ENCODE measurements at places on chromosomes 3 and 15.

DNA sequence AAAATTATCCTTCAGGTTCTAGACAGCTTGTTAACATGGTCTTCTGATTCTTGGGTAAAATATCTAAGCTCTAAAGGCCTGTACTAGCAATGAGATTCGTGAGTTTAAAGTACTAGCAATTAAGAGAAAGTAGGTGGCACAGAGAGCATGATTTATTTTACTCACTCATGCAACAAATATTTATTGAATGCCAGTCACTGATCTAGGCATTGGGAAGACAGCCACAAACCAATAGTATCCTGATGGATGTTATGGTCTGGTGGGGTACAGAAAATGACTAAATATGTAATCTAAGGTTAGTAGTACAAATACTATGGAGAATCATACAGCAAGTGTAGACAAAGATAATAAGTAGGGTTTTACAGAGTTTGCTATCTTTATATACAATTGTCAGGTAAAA is 751.3 kb downstream of the ZNF385D start:
- no peak for DNase-seq

DNA sequence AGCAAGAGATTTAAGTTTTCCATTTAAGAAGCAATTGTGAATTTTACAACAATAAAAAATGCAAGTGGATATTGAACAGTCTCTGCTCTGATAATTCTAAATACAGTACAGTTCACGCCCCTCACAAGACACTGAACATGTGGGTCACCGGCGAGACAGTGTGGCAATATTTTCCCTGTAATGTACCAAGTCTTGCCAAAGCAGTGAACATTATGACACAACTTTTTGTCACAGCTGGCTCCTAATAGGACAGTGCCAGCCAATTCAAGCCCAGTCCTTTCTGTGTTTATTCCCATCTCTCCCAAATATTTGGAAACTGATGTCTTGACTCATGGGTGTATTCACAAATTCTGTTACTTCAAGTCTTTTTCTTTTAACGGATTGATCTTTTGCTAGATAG is 62.3 kb downstream of the PPARG start:
- DNase-seq, result no peak

DNA sequence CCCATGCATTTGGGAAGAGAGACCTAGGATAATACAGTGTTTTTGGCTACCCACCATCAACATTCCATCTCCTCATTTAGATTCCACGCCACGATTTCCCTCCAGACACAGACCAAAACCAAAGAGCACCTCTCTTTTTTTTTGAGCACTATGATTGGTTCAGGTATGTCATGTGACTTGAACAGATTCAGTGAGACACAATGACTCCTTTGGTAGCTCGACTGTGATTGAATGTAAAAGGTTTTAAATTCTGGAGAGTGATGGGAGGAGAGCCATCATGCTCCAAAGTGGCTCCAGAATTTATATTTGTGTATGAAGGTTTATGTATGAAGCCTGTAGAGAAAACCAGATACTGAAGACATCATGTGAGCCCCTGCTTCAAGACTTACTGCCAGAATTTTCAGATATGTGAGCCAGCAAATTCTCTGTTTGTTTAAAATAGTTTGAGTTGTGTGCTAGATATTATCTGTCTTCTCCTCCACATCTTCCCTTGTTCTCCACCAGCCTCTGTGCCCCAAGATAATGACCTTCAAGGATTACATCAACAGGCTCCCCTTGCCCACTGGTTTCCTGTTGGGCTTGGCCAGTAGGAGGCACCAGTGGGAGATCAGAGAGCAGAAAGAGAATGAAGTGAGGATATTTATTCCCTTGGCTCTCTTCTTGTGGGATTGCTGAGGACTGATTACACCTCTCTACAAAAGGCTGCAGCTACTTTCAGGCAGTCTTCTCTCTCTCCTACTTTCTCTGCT is 12.5 kb downstream of the MYD88 start:
- no peak for DNase-seq

DNA sequence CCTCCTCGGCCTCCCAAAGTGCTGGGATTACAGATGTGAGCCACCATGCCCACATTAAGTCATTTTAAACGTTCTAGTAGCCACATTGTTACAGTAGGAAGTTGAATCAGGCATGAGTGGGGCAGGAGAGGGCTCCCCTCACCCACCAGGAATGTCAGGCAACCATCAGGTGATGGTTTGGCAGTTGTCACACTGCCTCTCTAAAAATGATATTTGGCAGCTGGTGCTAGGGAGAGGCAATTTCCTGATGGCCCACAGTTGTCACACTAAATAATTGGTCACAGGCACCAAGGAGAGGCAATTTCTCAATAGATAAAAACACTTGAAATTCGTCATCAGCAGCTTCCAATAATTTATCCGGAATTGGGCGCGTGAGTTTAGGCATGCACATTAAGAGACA is 79.2 kb upstream of the ABHD2 start:
- DNase-seq, result no peak

- no peak for DNase-seq
These were observed 49.7 kb upstream of the MYZAP start for GRCh38 chr15:57541805-57542504.

- DNase-seq, result no peak
These were observed 250.0 kb downstream of the XXYLT1 start for GRCh38 chr3:195020921-195021320.

DNA sequence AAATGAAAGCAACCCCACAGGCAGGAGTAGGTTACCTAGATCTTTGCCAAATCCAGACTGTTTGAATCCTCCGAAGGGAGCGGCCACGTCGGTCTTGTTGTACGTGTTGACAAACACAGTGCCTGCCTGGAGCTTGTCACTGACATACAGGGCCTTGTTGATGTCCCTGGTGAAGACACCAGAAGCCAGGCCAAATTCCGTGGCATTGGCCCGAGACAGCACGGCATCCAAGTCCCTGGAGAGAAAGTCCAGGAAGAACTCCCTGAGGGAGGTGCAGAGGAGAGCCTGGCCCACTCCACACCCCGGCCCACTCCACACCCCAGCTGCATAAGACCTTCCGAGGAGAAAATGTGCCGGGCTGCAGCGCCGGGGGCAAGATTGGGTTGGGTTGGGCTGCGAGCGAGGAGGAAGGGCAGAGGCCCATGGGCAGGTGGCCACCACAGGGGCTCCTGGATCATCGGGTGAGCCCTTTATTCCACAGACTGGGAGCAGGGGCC is 21.8 kb upstream of the SLC41A3 start:
- DNase-seq, result no peak

DNA sequence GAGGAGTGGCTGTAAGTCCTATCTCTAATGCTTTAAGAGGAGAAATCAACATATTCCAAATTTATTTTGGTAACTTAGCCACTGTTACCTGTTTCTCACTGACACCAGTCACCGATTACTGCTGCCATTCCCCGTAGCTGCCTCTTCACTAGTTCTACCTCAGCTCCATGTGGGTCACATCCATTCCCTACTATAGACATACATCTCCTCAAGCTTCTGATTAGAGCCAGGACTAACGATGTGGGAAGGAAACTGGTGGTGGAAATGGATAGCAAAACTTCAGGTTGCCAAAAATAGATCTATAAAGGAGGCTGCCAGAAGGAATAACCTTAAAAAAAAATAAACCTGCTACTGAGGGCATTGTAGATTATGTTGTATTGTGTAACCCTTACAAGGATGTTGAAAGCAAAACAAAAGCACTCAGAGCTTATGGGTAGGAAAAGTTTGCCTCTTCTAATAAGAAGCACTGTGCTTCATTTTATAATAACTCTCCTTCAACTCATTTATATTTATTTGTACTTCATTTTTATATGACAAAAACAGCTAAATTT is 56.0 kb downstream of the KAT2B start:
- DNase-seq, result no peak

- DNase-seq, result no peak
These were observed 19.9 kb upstream of the TATDN2 start for GRCh38 chr3:10228248-10228950.
